ENCODE measurements at places on chromosomes 5 and 9.

- no peak for DNase-seq
These were observed 26.6 kb downstream of the MYO10 start for GRCh38 chr5:16909464-16909863.

DNA sequence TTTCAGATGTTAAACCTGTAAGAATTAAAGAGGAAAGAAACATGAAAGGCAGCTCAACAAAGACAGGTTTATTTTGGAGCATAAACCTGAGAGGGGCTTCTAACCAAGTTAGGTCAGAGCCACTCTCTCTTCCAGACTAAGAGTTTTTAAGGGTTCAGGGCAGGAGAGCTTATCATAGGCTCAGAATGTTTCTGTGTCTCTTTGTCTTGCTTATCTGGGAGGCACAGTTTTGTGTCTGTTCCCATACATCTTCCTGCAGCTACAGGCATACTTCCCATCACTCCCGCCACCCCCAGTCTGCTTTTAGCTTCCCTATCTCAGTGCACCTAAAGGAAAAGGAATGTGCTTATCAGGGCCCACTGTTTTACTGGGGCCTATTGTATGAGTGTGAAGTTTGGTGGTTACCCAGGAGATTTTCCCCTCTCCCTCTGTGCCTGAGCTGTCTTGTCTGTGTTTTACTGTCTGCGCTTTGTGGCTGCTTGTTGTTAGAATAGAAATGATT, 21.9 kb downstream of the CD14 start:
- no peak for DNase-seq

GRCh38 chr5:104353371-104353770, 790.8 kb upstream of the NUDT12 start:
- DNase-seq = no peak

- DNase-seq = no peak
These were observed 6.3 kb downstream of the QSOX2 start for GRCh38 chr9:136239135-136239982.

GRCh38 chr9:109320331-109320741, 523 bp downstream of the EPB41L4B start:
- DNase-seq = no peak

DNA sequence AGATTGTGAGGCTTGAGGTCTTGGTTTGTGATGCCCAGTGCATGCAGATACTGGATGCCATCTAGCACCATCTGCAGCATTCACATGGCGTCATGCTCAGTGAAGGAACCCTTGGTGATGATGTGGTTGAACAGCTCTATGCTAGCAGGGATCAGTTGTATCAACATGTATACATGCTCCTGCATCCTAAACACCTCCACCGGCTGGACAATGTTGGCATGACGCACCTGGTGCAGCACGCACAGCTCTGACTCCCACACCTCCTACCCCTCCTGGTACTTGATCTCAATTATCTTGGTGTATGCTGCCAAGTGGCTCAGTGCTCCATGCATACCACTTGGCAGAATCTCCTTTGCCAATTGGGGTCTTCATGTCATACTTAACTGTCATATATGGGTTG, 49.1 kb downstream of the MTREX start:
- no peak for DNase-seq

- DNase-seq = no peak
These were observed 210.9 kb downstream of the AOPEP start for GRCh38 chr9:94937214-94937903.

DNA sequence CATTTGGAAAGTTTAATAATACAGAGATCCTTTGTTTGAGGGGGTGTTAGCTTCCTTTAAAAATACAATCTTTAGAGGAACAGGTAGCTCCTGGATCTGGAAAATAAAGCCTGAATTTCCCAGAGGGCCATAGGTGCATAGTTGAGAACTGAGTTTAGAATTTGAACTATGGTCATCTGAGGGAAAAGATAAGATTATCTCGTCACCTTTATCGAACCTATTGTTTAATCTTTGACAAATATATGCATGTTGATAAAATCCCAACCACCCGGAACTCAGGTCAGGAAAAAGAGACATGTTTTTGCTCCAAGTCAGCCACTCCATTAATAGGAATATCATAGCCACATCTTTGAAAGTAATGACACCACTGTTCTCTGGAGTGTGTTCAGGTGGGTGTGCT, 91.7 kb upstream of the FAM169A start:
- DNase-seq = no peak

DNA sequence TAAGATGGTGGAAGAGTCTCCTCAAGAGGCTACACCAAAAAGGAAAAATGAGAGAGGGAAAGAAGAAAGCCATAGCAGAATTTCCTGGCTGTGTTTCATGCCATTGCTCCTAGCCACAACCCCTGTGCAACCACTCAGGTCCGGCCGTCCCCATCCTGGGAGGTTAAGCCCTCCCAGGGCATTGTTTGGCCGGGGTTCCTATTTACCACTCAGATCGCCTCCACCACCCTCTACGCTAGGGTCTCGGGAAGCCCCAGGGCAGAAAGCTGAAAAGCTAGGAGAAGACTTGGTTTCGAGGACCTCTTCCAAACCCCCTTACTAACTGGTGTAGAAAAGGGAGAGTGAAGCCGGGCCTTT, 715 bp downstream of the RC3H2 start:
- no peak for DNase-seq

DNA sequence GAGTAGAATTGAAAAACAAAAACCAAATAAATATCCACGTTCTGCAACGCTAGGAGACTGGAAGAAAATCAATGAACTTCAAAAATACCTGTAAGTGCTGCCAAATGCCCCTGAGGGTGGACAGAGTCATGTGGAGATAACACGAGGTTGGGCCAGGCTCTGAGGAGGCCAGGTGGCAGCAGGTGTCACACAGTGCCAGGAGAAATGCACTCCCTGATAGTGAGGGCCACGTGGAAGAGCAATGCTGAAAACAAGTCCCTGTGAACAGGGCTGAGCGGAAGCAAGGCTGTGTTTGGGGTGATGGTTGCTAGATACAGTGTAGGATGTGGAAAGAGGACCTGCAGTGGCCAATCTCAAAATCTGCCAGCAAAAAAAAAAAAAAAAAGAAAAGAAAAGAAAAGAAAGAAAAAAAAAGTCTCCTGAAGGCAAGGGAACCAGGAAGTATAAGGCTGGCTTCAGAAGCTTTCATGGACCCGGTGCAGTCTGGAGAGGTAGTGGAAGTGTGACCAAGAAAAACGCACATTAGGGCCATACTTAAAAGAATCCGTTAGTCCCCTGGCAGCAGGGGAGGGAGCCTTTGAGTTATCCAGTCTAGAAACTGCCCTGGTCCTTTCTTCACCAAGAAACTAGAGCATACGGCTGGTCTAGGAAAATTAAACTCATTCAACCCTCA, 16.8 kb downstream of the C1QTNF3 start:
- no peak for DNase-seq

GRCh38 chr9:19922476-19923118, 133.8 kb upstream of the SLC24A2 start:
- DNase-seq = no peak

- no peak for DNase-seq
These were observed 14.7 kb upstream of the BRD3OS start for GRCh38 chr9:134010310-134011173.

- no peak for DNase-seq
These were observed 172.8 kb downstream of the COL23A1 start for GRCh38 chr5:178417391-178417811.

GRCh38 chr9:110116543-110116885, 91.4 kb downstream of the C9orf152 start:
- DNase-seq = no peak

- DNase-seq = no peak
These were observed 121.9 kb upstream of the STK32A start for GRCh38 chr5:147112899-147113298.

GRCh38 chr5:132662925-132663770, 5.2 kb downstream of the IL13 start:
- DNase-seq = no peak

DNA sequence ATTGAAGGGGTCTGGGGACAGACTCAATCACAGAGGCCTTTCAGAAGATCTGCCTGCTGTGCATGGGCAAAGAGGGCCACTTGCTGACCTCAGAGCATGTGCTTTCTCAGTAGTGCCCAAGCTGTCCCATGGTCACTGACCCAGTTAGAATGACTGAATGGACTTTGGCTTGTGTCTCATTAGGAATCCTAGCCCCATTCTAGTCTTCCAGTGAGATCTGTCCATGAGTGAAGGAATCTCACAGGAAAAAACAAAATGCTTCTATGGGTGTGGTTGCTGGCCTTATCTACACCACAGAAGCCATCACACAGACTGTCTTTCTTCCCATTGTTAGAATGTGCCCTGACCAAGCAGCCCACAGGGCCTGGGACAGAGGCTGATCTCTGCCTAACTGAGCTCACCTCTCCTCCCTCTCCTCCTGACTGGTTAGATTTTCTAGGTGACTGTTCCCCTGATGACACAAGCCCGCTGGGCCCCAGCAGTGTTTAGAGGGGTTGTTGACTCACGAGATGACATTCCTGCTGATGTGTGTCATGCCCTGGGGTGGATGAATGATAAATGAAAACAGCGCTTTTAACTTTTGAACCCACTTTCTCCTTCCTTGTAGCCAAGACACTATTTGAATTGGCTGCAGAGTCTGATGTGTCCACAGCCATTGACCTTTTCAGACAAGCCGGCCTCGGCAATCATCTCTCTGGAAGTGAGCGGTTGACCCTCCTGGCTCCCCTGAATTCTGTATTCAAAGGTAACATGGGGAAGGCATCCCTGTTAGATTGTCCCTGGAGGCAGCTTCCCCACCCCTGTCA, 24.8 kb downstream of the TGFBI start:
- DNase-seq = no peak
